IMR-90 (cell line): ENCODE measurements at places on chromosomes 1 and 21. TPM values are rescaled to one million over a fixed set of nuclear protein-coding genes. Genes with fewer than 3 reads are reported as not detected.

Gene CD2
- not detected in 2 replicates for total RNA-seq

Gene CACNA1S
- total RNA-seq = not detected in 2 replicates

Gene CELSR2
- total RNA-seq = 1.1 and 1.3 TPM in 2 replicates

Gene C1orf167
- under 0.01 and 0.28 TPM in 2 replicates for total RNA-seq

Gene SYT6
- total RNA-seq = not detected in 2 replicates

Gene NME7
- total RNA-seq = 18.3 and 44.4 TPM in 2 replicates

Gene ETV3L
- total RNA-seq = not detected in 2 replicates

Gene HSPB7
- 0.54 and 0.56 TPM in 2 replicates for total RNA-seq

Gene BRDT
- not detected in 2 replicates for total RNA-seq

Gene CAMSAP2
- 29.4 and 43.0 TPM in 2 replicates for total RNA-seq

Gene NIPAL3
- 95.3 and 123 TPM in 2 replicates for total RNA-seq
